ENCODE measurements at places on chromosomes 2 and 18. TPM values are rescaled to one million over a fixed set of nuclear protein-coding genes. Genes with fewer than 3 reads are reported as not detected.

DNA sequence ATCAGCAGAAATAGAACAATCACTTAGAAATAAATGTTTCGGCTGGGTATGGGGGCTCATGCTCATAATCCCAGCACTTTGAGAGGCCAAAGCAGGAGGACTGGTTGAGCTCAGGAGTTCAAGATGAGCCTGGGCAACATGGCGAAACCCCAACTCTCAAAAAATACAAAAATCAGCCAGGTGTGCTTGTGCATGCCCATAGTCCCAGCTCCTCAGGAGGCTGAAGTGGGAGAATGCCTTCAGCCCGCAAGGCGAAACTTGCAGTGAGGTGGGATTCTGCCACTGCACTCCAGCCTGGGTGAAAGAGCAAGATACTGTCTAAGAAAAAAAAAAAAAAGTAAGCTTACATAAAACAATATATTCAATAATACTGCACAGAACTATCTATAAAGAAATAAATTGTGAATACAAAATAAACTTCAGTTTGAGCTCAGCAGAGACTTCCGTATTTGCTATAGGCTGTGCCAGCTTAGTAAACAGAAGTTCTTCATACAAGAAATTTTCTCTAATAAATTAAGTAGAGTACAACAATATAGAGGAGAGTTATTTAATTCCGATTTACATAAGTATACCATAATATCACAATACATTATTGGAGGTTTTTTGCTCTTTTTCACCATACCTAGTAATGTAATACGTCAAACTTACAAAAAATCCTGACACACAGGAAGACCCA, 43.6 kb downstream of the SRBD1 start:
- no peak overlapping the region for H3K27ac ChIP-seq
- H3K27me3 ChIP-seq = no peaks in the 10 kb centered on the region
- no peaks in the 10 kb centered on the region for H3K4me1 ChIP-seq
- H3K4me3 ChIP-seq = no peak overlapping the region
- H3K36me3 ChIP-seq = no peaks in the 10 kb centered on the region

GRCh38 chr18:73456643-73457042, 588.9 kb upstream of the NETO1 start:
- H3K27ac ChIP-seq = no peak overlapping the region
- DNase-seq = no peak
- H3K36me3 ChIP-seq = no peaks in the 10 kb centered on the region

The MYOM1 gene
- 0.52 TPM for total RNA-seq

The EPHA4 gene
- 3.5 TPM for total RNA-seq

The TXNDC2 gene
- total RNA-seq = 0.12 TPM

The BOK gene
- 41.5 TPM for total RNA-seq

DNA sequence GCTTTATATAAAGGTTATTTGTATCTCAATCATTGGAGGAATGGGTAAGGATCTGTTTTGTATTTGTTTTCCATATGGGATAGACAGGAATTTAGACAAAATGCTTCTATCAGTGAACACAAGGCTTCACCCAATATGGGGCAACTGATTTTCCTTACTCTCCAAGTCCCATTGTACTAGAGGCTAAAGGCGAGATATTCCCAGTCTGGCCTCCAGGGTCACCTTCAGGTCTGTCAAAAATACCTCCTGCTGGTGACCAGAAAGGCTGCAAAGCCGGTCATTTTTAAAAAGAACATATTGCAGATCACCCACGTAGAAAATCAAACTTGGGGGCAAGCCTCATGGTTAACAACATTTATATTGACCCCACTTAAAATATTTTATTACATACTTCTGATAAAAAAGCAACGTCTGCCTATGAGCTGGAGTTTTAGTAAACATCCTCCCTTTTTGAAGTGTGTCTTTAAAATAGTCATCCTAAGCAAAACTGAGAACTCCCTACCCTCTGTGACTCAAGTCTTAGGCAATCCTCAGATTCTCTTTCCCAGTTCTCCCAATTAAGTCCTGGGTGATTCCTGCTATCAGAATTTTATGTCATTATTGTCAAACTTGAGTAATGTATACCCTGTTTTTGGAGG, 276.6 kb downstream of the MREG start:
- H3K27me3 ChIP-seq = no peaks in the 10 kb centered on the region
- H3K27ac ChIP-seq = no peak overlapping the region
- H3K36me3 ChIP-seq = no peaks in the 10 kb centered on the region
- peak; percentile 54 for DNase-seq
- no peak overlapping the region for H3K4me3 ChIP-seq
- no peaks in the 10 kb centered on the region for H3K4me1 ChIP-seq
